T1000 (cell line): ENCODE measurements at places on chromosomes 1 and 21.

GRCh38 chr1:218983848-218984247, 189.8 kb upstream of the LYPLAL1 start:
- no peak for DNase-seq

DNA sequence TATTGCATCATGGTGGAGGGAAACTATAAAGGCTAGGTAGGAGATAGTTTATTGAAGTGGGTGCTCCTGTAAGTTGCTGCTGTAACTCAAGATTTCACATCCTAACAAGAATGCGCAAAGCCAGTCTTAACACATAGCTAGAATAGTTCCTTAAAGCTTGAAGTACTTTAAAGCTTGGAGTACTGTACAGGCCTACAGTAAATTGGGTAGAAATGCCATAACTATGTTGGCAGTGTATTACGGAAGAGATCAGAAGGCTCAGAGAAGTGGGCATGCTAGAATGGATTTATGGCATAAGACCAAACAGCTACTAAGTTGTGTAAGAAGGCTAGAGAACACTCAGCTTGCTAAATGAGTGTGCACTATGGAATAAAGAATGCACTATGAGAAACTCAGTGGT, 44.5 kb downstream of the DMRTA2 start:
- no peak for DNase-seq

DNA sequence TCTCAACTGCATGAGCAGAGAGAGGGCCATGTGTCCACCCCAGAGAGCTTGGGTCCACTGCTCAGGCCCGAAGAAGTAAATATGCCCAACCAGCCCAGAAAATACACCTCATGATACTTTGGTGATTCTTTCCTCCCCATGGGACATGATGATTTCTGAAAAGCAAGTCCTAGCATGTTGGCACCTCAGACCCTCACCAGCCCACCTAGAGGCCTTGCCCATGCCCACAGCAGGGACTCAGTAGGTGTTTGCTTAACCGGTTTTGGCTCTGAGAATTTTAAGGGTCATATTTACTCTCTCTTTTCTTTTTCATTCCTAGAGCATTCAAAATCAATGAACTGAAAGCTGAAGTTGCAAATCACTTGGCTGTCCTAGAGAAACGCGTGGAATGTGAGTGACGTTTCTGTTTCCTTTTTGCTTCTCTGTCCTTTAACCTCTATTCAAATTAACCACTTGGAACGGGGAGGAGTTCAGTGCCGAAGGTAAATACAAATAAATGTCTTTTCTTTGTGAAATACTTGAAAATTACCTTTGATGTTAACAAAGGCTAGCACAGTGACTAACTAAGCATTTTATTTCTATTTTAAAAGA, 79.7 kb downstream of the PDE9A start:
- DNase-seq = no peak

DNA sequence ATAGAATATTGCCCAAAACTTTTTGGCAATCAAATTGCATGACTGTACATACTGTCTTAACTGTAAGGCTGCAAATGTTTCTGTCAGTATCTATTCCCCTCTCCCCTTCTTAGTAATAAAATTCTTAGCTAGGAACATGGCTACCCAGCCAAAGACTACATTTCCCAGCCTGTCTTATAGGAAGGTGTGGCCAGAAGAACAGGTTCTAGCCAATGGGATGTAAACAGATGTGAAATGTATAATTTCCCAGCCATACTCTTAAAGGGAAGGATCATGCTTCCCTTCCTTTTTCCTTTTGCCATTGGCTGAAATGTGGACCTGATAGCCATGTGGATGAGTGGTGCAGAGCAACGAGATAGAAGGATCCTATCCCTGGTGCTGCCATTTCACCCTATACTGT, 7.0 kb upstream of the HIVEP3 start:
- no peak for DNase-seq

DNA sequence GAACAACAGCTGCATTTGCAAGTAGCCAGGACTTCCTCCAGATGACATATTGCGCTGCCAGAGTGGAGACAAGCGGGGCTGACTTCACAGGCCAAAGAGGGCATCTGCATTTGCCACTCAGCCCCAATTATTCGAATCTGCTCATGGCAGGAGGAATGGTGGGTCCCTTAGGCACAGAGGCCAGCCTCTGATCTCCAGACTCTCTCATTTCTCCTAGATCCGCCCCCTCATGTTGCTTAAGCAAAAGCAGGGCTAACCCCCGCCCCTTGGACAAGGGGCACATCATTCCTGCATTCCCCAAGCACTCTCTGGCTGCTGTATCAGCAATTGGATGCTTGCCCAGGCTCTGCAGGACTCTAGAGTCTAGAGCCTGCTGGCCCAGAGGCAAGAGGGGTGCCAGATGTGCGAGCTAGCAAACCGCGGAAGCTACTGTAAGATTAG, 262.4 kb downstream of the ST6GALNAC3 start:
- DNase-seq = peak; percentile 53

DNA sequence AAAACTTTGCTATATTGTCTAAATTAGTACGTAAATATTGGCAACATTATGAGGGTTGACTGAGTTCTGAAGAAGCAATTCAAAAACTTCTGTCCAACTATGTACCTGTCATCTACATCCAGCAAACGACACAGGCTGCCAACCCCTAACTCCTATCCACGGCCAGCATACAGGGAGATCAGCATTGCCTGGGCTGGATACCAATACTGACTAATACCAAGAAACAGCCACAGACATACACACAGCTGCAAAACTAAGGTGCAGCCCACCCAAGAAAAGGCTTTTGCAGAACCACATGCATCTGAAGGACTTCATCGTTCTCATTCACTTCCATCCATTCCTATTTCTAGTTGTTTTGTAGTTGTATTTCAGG, 2.0 kb downstream of the KIAA0319L start:
- DNase-seq = no peak

GRCh38 chr1:114082867-114083585, 70.6 kb downstream of the SYT6 start:
- peak; percentile 24 for DNase-seq

DNA sequence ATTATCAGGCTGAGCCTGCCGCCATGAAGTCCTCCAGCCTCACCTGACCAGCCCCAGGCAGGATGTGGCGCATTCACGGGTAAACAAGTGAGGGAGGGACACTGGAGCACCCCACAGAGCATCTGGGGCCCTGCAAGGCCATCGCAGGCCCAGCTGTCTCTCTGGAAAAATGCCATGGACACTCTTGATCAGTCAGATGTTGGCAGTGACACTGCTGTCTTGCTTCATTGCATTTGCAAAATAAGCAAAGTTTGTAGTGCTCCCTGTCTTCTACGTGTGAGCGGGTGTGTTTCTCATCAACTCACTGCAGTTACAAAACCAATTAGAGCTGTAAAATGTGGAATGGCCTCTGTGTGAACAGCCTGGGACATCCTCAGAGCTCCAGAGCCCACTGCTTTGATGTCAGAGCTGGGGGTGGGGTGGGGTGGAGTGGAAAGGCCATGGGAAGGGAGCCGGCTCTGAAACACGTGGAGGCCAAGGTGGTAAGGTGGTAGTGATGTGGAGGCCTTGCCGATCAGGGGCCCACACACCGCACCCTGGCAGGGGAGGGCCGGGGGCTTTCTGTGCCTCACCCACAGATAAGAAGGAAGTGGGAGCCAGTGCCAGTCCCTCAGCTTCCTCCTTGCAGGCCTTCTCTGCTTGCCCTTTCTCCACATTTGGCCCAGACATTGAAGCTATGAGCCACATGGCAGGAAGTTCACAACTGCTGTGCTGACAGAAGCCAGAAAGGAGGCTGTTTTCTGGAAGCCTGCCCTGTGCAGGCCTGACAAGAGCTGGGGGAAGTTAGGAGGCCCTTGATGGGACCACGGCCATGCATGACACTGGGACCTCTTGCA, 254.9 kb downstream of the RHOU start:
- no peak for DNase-seq

DNA sequence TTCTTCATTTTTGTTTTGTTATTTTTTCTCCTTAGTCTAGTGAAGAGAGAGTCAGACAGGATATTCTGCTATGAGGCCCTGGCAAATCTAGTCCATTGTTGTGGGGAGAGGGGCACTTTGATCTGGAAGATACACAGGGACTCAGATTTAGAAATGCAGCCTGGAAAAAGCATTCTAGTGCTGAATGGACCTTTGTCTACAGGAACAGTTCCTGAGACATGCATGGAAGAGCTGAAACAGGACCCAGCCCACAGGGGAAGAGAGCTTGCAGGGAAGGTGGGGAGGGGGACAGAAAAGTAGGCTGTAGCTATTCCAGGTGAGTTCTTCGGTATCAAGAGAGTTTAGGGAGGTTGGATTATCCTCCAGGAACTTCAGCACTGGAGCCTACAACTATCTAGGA, 98.5 kb downstream of the AKT3 start:
- no peak for DNase-seq

DNA sequence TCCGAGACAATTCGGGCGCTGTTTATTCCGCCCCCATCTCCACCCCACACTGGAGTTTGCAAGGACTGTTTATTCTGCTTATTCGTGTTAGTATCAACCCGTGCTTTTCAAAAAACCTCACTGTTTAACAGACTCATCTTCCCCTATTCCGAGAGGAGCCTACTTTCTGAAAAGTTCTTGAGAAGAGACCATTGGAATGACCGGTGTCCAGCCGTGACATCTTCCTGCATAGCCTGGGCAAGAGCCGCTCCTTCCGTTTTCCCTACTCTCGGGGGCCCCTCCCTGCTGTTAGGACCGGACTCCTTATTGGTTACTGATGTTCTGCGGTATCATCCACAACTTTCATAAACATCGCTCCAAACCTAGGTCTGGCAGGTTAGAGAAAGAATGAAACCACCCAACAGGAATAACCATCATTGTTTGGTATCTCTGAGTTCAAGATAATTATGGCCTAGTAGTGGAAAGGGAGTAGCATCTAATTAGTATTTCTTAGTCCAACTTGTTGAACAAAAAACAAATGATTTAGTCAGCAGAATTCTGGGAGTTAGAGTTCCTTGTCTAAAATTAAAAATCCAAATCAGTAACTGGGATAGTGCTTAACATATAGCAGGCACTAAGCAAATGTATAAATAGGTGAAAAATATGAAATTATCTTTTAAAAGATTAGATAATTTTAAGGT, 837 bp downstream of the STXBP3 start:
- DNase-seq = peak; percentile 58

- no peak for DNase-seq
These were observed 21.6 kb upstream of the SLAMF6 start for GRCh38 chr1:160544647-160545046.

GRCh38 chr1:208098773-208099172, 145.4 kb downstream of the PLXNA2 start:
- no peak for DNase-seq

DNA sequence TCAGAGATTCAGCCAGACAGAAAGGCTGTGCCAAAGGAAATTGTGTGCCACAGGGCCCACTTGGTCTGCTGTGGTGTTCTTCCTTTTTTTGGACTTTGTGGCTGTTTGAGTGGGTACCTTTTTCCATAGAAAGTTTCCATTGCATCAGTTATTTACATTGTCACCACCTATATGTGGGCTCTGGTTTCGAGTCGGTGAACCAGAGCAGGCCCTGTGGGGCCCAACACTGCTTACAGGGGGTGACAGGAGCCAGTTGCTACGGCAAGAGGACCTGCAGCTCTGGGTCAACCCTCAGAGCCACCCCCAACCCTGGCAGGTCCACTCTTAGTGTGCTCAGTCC, 157.0 kb upstream of the EDN2 start:
- DNase-seq = no peak

DNA sequence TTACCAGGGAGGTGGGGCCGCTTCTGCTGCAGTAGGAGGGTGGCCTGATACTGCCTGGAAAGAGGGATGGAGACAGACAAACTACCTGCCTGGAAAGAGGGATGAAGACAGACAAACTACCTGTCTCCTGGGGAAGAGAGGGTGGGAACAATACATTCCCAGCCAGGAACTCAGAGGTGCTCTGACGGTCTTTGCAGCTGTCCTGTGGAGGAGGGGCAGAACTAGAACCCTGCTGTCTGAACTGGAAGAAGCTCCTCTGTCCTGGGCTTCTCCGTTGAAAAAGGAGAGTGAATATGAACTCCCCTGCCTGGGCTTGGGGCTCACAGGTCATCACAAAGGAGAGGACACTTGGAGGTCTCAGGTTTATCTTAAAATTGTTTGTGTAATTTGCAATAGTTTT, 40.3 kb upstream of the ETV3 start:
- DNase-seq = no peak
